ENCODE measurements at places on chromosomes 5 and 9.

DNA sequence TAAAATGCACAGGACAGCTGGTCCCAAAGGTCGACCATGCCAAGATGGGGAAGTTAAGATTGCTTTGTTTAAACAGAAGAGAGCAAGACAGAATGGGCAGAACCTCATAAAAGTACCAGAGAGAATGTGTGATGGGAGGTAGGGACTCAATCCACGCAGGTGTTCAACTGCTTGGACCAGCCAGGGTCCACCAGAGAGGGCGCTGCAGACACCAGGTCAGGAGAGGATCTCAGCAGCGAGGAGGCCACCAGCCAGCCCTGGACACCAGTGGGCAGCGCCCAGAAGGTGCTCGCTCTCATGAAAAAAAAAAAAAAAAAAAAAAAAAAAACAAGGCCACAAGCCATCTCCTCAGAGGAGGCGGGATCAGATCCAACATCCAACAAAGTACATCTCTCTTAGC lies 81.8 kb downstream of the SHC3 start:
- DNase-seq = no peak

DNA sequence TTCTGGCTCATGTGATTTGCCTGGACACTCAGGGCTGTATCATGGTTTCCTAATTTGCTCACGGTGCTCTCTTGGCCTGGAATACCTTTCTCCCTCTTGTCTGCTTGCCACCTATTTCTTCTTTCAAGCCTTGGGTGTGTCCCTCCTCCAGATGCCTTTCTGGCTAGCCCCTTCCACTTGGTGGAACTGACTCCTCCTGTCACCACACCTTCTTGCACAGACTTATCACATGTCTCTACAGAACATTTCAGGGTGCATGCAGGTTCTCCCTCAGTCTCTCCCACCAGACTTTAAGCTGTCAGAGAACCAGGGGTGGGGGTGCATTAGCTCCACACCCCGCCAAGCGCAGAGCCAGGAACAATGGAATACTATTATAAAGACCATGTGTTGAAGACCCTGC lies 1.9 kb downstream of the TBC1D2 start:
- DNase-seq = no peak

DNA sequence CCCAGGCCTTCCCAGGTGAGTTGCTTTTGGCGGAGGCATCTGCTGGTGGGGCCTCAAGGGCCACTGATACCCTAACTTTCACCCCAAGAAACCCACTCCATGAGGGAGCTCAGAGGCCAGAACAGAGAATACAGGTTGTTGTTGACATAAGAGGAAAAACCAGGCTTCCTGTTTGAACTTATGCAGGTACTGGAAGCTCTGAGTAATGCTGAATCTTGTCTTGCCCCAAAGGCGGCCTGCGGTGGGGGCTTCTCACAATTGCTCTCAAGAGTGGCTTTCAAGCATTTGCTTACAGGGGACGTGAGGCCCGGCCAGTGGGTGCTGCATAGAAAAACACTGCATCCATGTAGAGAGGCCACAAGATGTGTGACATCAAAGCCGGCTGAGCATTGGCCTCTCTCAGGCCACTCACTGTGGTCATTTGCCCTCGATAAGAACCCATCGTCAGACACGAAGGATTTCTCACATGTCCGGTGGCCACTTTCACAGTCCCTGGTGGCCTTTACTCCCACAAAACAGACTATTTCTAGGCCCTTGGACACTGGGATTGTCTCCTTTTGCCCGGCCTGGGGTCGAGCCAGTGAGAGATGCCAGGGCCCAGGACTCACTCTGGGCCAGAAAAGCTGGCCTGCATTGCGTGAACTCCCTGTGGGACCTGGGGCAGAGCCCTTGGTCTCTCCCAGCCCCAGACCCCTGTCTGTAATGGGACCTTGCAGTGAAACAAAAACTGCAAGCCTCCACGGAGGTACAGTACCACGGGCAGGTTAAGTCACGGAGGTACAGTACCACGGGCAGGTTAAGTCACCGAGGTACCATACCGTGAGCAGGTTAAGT lies 34.5 kb upstream of the TCF7 start:
- DNase-seq = peak; percentile 48

DNA sequence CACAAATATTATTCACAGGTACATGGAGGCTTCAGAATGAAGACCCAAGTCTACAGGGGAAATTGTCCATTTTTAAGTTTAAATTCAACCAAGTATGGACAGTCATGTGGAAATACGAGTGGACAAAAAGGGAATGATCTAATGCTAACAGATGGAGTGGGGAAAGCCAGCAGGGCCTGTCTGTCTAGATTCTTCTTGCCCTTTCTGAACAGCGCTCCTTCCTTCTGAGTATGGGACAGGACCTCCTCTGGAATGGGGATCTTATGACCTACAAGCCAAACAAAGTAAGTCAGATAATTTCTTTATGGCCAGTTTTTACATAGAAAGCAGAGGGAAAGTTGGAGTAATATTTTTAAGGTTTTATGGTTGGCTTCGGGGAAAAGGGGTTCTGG lies 119.8 kb upstream of the NEK6 start:
- no peak for DNase-seq

DNA sequence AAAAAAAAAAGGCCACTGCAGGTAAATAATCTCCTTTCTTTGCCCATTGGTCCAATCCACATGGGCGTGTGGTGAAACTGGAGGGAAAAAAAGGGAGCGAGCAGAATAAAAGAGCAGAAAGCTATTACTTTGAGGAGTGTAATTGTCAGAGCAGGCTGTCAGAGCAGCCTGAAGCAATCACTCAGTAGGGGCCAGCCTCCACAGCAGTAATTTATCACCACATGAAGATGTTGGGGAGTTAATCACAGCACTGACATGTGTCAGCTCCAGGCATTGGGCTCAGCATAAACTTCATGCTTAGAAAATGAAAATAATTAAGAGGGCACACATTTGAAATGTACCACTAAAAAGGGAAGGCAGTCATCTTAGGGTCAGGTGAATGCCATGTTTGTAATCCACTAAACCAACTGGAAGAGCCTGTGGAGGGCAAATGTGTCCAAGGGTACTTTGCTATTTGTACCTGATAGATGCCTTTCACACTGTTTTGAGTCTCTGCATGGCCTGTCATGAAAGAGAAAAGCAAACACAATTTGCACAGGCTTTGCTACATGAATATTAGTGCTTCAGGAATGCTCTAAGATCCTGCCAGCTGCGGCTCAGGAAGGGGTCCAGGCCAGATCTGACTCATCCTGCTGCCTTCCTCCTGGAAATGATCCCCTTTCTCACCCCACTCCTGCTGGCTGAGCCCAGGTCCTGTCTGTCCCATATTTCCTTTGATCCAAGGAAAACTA lies 2.9 kb upstream of the PTGER4 start:
- peak; percentile 79 for DNase-seq

GRCh38 chr5:158609333-158610050 lies 490.2 kb downstream of the EBF1 start:
- no peak for DNase-seq

DNA sequence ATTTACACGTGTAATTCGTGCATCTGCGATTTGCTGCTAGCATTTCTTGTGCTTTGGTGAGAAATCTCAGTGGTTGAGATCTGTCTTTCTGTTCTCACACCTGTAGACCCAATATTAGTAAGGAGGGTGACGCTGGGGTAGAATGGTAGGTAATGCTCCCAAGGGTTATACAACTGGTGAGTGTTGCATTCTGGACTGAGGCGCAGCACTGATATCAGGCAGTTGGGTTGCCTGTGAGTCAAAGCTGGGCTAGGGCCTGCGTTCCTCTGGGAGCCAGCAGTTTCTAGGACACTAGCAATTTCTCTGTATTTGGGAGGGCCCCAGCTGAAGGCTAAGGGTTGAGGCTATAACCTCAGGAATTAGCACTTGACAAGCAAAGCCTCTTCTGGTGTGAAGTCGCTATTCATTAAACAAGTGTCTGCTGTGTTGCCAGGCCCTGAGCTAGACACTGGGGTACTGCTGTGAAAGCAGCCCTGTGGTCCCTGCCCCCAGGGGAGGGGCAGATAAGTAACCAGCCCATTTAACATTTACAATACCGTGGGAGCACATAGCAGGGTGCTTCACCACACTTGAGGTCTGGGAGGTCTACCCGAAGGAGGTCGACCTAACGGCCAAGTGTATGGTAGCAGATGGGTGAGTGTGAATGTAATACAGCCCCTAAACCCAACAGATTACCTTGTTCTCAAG lies 28.7 kb downstream of the LARP1 start:
- no peak for DNase-seq

GRCh38 chr9:131986576-131986975 lies 93.1 kb downstream of the MED27 start:
- no peak for DNase-seq

GRCh38 chr5:66198837-66199236 lies 54.7 kb downstream of the SREK1 start:
- no peak for DNase-seq
